Mucosa of gallbladder (tissue), 1 donor: ENCODE measurements at places on chromosomes 6 and 20. TPM values are rescaled to one million over a fixed set of nuclear protein-coding genes. Genes with fewer than 3 reads are reported as not detected.

NCOA5 gene
- total RNA-seq = 27.0 TPM

GRCh38 chr6:17480476-17480875 lies 87.1 kb downstream of the CAP2 start:
- DNase-seq = no peak

- no peak for DNase-seq
Measured at GRCh38 chr20:13105039-13105438, 96.3 kb downstream of the SPTLC3 start.

- no peak for DNase-seq
Measured at GRCh38 chr6:158752613-158753012, 66.6 kb downstream of the EZR start.

GRCh38 chr6:130167655-130168054 lies 55.1 kb downstream of the SAMD3 start:
- no peak for DNase-seq

DNA sequence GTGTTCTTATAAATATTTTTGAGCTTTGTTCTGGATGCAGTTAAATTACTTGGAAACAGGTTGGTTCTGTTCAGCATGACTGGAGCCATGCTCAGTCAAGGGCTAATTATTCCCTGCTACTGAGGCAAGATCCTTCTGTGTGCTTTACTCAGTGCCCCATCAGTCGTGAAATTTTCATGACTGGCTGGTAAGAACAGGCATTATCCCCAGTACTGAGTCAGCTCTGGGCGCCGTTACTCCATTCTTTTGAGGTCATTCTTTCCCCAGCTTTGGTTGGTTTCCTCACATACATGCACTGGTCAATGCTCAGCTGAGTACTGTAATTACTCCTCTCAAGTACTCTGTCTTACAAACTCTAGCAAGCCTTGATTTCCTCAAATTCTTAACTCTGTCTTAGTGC lies 71.3 kb downstream of the CDKAL1 start:
- DNase-seq = no peak

- DNase-seq = no peak
Measured at GRCh38 chr6:121579478-121579877, 144.0 kb downstream of the GJA1 start.

PPP1R3G gene
- 2.8 TPM for total RNA-seq

DNA sequence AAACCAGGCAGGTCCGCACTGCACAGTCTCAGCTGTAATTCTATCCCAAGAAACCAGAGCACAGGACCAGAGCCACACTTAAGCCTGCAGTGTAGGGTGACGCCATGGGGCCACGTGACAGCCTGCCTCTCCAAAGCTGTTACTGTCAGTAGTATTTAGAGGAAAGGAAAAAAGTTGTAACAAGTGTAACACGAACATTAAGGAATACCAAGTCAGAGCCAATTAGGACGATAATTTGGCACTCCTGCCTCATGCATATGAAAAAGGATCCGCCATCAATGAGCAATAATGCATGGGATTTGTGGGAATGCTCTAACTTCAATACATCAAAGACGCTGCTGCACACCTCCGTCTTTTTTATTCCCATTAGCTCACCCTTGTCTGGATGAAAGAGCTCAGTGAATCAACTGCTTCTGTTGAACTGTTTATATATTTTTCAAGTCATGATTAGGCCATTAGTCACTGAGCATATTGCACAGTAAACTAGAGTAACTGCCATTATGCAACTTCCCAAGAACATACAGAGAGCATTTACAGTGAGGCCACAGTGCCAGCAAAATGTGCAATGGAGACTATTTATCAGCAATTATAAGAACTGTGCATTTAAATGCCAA lies 79.9 kb downstream of the ATXN1 start:
- DNase-seq = no peak

- no peak for DNase-seq
Measured at GRCh38 chr6:39104528-39104927, 10.5 kb downstream of the SAYSD1 start.

DEFB132 gene
- total RNA-seq = not detected

DNA sequence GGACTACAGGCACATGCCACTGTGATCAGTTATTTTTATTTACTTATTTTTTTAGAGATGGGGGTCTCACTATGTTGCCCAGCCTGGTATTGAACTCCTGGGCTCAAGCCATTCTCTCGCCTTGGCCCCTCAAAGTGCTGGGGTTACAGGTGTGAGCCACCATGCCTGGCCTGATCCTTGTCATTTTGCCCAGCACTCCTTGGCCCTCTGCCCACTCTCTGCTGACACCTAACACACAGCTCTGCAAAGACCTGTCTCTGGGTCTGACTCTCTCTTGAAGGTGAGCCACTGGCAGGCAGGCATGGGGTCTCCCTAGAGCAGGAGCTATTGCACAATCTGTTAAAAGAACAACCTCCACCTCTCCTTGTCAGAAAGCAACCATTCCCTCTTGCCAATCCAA lies 155.6 kb downstream of the ZFP64 start:
- no peak for DNase-seq

RPP40 gene
- total RNA-seq = 3.2 TPM

- DNase-seq = no peak
Measured at GRCh38 chr6:31907158-31907813, 5.4 kb upstream of the ZBTB12 start.

DNA sequence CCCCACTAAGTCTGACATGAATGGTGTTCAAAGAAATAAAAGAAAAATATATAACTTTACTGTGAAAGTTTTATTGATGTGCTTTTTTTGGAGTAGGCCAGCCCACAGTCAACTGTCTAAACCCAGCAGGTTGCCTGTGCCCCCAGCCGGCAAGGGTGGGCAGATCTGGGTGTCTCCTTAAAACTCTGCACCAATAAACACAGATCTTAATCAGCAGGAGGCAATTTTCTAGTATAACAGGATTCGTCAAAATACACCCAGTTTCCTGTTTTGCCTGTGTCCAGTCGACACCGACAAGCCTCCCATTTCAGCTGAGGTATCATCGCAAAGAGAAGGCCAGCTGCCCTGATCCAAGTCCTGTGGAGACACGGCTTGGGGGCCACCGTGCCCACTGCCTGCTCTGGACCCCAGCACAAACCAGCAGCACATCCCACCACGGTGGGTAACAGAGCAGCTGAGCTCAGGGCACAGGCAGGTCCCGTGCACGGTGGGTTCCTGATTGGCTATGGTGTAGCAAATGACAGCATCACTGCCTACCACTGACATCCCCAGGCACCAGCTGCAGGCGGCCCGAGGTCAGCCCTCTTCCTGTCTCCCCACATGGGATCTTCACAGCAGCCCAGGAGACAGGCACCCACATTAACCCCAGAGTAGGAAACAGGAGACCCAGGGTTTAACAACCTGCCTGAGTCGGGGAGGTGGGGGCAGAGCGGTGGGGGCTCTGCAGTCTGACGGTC lies 15.7 kb downstream of the BMP7 start:
- no peak for DNase-seq

DNA sequence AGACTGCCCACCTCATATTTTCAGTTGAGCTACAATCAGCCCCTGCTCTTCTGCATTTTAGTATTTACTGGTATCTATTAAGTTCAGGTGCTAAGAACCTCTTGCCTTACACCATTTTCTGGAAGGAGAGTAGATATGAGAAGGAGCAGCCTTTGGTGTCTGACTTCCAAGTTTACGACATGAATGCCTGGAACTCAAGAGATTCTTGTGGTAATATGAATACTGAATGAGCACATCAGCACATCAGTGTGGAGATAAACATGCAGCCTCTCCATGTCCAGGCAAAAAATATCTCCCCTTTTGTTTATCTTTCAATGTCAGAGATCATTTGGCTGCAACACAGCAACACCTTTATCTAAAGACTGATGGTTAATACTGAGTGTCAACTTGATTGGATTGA lies 65.8 kb upstream of the THEMIS start:
- DNase-seq = no peak

DNA sequence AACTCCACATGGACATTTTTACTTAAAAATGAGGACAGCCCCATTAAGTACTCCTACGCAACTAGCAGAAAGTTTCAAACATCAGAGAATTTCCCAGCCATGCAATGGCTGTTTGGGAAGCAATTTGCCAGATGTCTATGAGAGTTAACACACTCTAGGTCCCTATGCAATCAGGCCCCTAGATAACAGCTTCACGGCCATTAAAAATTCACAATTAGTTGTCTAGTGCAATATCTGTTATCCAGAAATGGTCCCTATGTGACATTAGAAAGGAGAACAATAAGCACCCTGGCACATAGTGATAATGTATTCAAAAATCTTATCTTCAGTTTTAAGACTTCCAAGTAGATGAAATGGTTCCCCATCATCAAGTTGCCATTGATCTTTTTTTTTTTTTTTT lies 174.3 kb upstream of the NRSN1 start:
- no peak for DNase-seq
